Ovary (tissue), 10 donors: ENCODE measurements at places on chromosomes 12 and 14.

- H3K36me3 ChIP-seq = no peaks in the 10 kb centered on the region
- DNase-seq = no peak
- peaks cover 7% of the 10 kb centered on the region for H3K4me1 ChIP-seq
Measured at GRCh38 chr14:81454572-81455218, 54.6 kb upstream of the STON2 start.

- H3K27ac ChIP-seq = no peak overlapping the region
- no peaks in the 10 kb centered on the region for H3K27me3 ChIP-seq
- peak; percentile 46 for DNase-seq
- H3K4me1 ChIP-seq = no peaks in the 10 kb centered on the region
Measured at GRCh38 chr14:63245893-63246292, 41.6 kb downstream of the RHOJ start.

DNA sequence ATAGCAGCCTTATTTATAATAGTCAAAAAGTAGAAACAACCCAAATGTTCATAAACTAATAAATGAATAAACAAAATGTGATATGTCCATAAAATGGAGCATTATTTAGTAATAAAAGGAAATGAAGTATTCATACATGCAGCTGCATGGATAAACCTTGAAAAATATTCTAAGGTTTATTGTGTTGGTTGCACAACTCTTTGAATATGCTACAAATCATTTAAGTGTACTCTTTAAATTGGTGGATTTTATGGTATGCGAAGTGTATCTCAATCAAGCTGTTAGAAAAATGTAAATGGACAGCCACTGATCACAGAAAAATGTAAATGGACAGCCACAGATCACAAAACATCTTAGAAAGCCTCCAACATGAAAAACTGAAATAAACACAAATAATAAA lies 73.2 kb upstream of the SLC38A4 start:
- DNase-seq = no peak
- no peaks in the 10 kb centered on the region for H3K36me3 ChIP-seq
- no peaks in the 10 kb centered on the region for H3K27me3 ChIP-seq
- H3K4me1 ChIP-seq = no peaks in the 10 kb centered on the region

- no peak overlapping the region for H3K4me3 ChIP-seq
- peaks cover 3% of the 10 kb centered on the region for H3K36me3 ChIP-seq
- no peaks in the 10 kb centered on the region for H3K4me1 ChIP-seq
- H3K27ac ChIP-seq = no peak overlapping the region
- H3K27me3 ChIP-seq = no peaks in the 10 kb centered on the region
- peak; percentile 62 for DNase-seq
Measured at GRCh38 chr12:109264095-109264942, 44.8 kb downstream of the FOXN4 start.

DNA sequence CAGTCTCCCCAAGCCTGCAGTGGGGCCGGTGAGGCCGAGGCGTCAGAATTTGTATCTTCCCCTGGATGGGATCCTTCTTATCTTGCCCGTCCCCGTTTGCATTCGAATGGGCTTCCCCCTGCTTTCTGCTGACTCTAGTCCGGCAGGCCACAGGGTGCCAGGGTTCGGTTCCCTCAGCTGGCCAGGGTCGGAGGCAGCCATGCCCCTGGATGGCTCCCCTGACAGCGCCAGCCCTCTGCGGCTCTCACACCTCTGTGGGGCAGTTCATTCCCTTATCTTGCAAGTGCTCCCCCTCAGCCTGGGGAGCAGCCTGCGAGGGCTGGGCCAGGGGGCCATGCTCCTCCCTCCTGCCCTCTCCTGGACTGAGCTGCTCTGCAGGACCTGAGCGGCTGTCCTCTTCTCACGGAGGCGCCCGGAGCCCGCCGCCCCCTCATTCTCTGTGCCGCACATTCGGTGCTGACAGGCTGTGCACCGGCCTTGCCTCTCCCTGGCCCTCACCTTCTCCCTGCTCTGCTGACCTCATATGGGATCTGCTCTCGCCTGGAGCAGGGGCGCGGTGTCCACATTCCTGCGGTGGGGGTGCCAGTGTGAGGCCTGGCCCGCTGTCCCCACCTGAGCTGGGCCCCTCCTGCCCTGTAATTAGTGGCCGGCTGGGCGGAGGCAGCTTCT lies 32.8 kb downstream of the KIF26A start:
- no peak for DNase-seq
- peaks cover 8% of the 10 kb centered on the region for H3K4me1 ChIP-seq
- H3K27ac ChIP-seq = no peak overlapping the region
- H3K36me3 ChIP-seq = no peaks in the 10 kb centered on the region
- no peak overlapping the region for H3K4me3 ChIP-seq
